ENCODE measurements at places on chromosomes 12 and 14.

DNA sequence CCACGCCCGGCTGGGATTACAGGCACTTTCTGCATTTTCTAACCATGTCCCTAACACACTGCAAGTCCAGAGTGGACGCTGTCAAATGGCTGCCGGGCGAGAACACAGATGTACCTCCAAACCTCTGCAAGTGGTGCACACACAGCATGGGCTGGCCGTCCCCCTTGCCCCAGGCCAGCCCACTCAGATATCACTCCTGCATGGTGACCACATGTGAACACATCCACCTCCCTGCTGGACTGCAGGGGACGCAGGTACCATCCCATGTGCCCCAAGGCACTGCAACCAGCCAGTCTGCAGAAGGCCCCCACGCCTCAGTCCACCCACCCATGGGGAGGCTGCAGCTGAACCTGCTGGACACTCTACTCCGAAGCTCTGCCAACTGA lies 14.0 kb downstream of the BRF1 start:
- DNase-seq, result no peak

GRCh38 chr14:32404784-32405573 lies 75.9 kb downstream of the AKAP6 start:
- DNase-seq, result no peak

GRCh38 chr14:47040550-47040949 lies 389.0 kb upstream of the RPL10L start:
- no peak for DNase-seq

GRCh38 chr12:68478516-68479260 lies 132.0 kb upstream of the RAP1B start:
- no peak for DNase-seq

GRCh38 chr14:90645842-90646443 lies 170.3 kb downstream of the TTC7B start:
- DNase-seq, result no peak

- DNase-seq, result no peak
Measured at GRCh38 chr14:63897721-63898163, 44.9 kb downstream of the SYNE2 start.

- peak; percentile 27 for DNase-seq
Measured at GRCh38 chr14:81474148-81474492, 59.5 kb downstream of the SEL1L start.

- no peak for DNase-seq
Measured at GRCh38 chr12:93252221-93252620, 125.5 kb upstream of the NUDT4 start.

DNA sequence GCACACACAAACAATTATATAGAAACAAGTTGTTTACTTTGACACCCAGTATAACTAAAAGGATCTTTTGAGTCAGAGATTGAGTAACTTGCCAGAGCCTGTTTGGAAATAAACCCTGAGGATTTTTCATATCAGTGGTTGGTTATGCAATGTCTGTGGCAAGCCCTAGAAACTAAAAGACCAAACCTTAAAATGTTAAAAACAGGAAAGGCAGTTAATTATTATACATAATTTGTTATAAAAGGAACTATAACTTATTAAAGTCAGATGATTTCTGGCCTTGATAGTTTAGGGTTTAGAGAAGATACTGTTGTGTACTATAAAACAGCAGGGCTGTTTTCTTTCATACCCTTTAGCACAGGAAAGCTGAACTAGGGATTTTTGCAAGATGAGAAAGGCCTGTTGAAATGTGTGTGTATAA lies 44.1 kb downstream of the PSEN1 start:
- peak; percentile 95 for DNase-seq

DNA sequence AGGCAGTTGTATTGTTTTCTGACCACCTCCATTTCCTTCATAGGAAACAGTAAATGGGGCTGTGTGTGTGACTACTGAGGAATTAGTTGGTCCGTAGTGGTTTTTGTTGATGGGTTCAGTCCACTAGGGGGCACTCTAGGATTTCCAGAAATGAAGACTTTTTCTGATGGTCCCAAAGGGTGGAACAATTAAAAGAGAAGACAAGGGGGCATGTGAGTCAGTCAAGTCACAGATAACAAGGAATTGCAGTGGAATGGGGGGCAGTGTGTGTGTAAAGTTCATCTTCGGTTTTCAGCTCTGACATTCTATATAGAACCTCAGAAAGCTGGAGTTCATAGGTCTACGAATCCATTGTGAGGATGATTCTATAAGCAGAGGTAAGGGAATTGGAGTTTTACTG lies 186.6 kb upstream of the OR4E1 start:
- peak; percentile 42 for DNase-seq

DNA sequence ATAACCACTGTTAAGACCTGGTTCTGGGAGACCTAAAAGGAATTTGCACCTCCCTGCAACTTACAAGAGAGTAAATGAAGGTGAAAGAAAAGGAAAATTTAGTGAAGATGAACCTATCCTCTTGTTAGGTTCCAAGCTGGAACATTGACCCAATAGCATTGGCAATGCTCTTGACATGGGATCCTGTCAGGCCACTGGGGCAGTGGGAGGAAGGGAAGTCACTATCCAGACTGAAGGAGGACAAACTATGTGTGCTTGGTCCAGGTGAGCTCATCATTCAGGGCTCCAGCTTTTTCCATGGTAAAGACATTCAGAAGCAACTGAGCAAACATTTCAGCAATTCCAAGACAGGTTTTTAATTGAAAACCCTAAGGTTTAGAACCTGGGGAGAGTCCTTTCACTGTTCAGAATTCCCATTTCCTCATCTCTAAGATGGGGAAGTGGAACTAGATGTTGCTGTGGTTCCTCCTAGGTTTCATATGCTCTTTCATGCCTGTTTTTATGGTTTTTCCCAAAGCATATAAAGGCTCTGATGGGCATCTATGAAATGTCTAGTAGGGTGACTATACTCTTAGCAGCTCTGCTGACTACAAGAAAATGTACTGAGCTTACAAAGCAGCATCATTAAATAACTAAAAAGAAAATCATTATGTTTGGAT lies 33.1 kb downstream of the MAPK1IP1L start:
- peak; percentile 86 for DNase-seq

DNA sequence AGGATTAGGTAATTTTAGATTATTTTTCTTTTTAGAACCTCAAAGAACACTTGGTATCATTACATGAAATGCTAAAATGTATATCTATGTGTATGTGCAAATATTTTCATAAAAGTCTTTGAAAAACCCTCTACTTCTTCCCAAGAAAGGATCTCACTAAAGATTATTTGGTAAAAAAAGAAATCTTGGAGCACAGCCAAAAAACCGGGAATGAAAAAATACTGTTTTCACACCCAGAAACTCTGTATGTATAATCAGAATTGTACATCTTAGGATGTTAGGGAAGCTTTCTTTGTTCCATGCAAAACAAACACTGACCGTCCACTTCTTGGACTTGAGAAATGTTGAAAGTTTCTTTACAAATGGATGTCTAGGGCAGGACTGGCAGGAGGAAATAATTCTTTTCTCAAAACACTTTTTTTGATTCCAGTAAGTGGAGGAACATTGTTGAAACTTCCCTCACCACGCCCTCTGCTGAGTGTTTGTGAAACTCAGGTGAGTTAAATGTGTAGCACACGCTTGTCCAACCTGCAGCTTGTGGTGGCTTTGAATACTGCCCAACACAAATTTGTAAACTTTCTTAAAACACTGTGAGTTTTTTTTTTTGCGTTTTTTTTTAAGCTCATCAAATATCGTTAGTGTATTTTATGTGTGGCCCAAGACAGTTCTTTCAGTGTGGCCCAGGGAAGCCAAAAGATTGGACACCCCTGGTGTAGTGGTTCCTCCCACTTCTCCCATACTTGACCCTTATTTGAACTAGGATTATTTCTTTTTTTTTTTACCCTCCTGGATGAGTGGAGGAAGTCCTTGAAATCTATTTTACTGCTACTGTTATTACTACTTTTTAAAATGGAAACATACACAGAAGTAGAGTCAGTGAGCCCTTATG lies 26.6 kb downstream of the FBXO34 start:
- no peak for DNase-seq

DNA sequence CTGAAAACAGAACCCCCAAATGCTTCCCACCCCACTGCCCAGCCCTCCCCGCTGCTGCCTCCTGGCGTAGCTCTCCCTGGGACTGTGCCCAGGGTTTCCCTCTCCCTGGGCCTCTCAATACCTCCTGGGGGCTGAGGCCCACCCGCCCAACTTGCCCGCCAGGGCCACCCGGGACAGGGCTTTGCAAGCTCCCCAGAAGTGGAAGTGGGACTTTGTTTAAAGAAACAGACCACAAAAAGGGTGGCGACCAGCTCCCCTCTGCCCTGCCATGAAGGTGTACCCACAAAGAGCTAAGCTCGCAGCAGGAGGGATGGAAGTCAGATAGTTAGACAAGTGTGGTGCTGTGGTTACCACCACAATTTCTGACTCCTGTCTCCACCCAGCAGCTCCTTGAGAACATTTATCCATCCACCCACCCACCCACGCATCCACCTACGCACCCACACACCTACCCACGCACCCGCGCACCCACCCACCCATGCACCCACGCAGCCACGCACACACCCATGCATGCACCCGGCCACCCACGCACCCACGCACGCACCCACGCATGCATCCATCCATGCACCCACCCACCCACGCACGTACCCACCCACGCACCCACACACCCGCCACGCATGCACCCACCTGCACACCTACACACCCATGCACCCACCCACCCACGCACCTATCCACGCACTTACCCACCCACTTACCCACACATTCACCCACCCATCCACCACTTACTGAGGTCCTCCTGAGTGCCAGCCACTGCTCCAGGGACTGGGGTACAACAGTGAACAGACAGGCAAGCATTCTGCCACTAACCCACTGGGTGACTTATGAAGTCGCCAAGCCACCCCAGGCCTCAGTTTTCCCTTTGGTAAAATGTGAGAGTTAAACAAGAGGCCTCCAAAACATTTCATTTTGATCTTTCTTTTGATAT lies 127.3 kb downstream of the SCARB1 start:
- no peak for DNase-seq

DNA sequence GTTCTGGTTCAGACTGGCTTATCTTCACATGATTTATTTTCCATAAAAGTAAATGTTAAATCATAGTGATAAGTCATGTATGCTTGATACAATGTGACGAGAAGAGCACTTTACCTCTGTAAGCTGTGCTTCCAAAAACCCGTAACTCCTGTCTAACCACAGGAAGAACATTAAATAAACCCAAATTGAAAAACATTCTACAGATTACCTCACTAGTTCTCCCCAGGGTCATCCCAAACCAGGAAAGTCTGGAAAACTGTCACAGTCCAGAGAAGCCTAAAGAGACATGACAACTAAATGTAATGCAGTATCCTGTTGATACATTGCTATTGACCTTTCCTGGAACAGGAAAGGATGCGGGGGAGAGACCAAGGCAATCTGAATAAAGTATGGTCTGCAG lies 32.5 kb upstream of the DUSP6 start:
- no peak for DNase-seq

- no peak for DNase-seq
Measured at GRCh38 chr12:93407963-93408283, 30.2 kb downstream of the NUDT4 start.

GRCh38 chr14:32980178-32980901 lies 41.7 kb downstream of the NPAS3 start:
- no peak for DNase-seq

DNA sequence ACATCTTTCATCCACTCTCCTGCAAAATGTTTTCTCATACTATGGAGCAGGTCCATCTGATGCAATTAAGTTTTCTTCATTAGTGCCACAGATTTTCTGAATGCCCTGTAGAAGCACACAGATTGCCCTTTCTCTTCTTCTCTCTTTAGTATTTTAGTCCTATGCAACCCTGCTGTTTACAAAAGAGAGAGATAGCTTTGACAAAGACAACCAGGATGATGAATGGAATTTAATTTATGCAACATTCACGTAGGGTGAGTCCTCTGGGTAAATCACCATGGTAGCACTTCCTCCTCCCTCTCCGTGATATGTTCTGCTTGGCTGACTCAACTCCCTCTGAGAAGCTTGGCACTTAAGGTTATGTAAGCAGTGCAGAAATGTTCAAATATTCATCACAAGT lies 400.9 kb upstream of the PDE3A start:
- DNase-seq, result peak; percentile 83

GRCh38 chr14:55221186-55221585 lies 29.8 kb upstream of the DLGAP5 start:
- DNase-seq, result no peak

GRCh38 chr12:130838951-130839769 lies at the start of gene STX2:
Gene STX2, minus strand, starts transcription at chr12:130839250. Its CDS starts 151 bp downstream, at chr12:130839099.
- DNase-seq, result peak; percentile 84

DNA sequence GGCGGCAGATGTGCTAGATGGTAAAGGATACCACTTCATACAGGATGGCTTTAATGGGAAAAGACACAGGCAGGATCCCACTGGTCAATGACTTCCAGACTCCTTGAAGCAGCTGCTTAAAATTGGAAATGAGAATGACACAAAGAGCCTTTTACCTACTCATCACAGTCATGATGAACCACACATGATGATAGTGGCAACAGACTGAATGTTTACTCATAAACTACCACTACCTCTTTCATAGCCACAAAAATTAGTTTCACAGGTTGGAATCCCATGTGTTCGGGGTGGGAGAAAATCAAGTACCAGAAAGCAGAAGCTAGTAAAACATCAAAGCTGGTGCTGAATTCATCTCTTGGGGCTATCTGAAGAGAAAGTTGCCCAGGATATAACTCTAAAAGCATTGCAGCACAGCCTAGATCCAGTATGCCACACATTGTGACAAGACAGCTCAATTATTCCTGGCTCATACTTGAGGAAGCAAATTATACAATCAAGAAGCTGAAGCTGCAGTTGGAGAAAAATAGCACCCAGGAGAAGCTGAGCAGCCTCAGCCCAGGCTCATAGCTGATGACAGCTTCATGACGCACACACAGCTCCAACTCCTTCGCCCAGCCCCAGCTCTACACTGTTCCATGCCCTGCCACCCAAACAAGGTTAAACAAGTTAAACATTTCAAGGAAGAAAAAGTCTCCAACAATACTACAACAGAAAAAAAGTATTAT lies 29.0 kb upstream of the C12orf50 start:
- DNase-seq, result no peak

- DNase-seq, result no peak
Measured at GRCh38 chr12:90037740-90038139, 329.1 kb upstream of the ATP2B1 start.

- DNase-seq, result no peak
Measured at GRCh38 chr12:112117685-112118084, 7.7 kb upstream of the TRAFD1 start.

DNA sequence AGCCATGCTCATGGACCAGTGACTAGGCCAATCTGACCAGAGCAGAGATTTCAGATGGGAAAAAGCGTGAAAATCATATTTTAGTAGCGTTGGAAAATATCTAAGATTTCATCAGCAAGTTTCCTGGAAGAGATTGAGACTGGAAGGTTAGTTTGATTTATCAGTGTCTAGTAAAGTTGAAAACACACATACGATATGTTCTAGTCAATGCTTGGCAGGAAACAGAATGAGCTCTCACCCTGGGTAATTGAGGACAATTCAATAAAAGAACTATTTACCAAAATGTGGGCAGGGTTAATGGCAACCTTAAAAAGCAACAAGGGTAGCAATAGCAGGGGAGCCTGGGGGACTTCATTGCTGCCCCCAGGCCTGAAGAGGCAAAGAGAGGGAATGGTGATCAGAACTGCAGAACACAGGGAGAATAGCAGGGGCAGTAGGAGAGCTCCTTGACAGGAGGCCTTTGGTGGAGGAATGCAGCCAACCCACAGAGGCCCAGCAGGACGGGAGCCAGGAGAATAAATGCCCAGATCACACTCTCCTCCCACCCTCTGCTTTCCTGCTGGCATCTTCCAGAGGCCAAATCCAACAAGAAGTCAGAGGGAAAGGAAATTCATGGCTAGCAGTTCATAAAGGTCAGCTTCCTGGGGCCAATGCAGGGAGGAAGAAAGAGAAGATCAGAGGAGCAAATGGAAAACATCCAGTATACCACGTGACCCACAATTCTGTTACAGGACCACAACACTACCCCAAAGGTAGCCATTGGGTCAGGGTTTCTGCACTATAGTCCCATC lies 27.6 kb upstream of the LRP6 start:
- no peak for DNase-seq

All from inflammatory macrophage treated with lipopolysaccharide for 4 hours (primary cell).